H4 (cell line): ENCODE measurements at places on chromosomes 4 and X. TPM values are rescaled to one million over a fixed set of nuclear protein-coding genes. Genes with fewer than 3 reads are reported as not detected.

MAGEC1 gene
- 6.7 and 7.4 TPM in 2 replicates for total RNA-seq

TRIM61 gene
- not detected in 2 replicates for total RNA-seq

P2RY4 gene
- not detected in 2 replicates for total RNA-seq

HDAC6 gene
- total RNA-seq, result 18.7 and 25.2 TPM in 2 replicates

FHIP1A gene
- 1.8 and 5.5 TPM in 2 replicates for total RNA-seq

FAM9C gene
- total RNA-seq, result not detected in 2 replicates

ANKRD50 gene
- total RNA-seq, result 8.6 and 8.7 TPM in 2 replicates

AR gene
- 6.5 and 7.6 TPM in 2 replicates for total RNA-seq

FGD1 gene
- 2.6 and 4.1 TPM in 2 replicates for total RNA-seq

RIPPLY1 gene
- not detected in 2 replicates for total RNA-seq

MID2 gene
- 13.4 and 14.2 TPM in 2 replicates for total RNA-seq

TRMT44 gene
- 9.4 and 9.6 TPM in 2 replicates for total RNA-seq

CXorf49 gene
- not detected in 2 replicates for total RNA-seq

RHOXF2 gene
- total RNA-seq, result not detected in 2 replicates

CLDN22 gene
- not detected in 2 replicates for total RNA-seq

ART3 gene
- total RNA-seq, result 0.14 and 0.25 TPM in 2 replicates

TIGD2 gene
- 16.1 and 22.0 TPM in 2 replicates for total RNA-seq
